Thoracic aorta (tissue), 2 donors: ENCODE measurements at places on chromosomes 12 and 14.

- no peaks in the 10 kb centered on the region for H3K36me3 ChIP-seq
- H3K27ac ChIP-seq = no peak overlapping the region
- H3K4me3 ChIP-seq = no peak overlapping the region
- H3K27me3 ChIP-seq = no peaks in the 10 kb centered on the region
- no peak for DNase-seq
- H3K4me1 ChIP-seq = no peaks in the 10 kb centered on the region
These were observed 70.3 kb downstream of the COX16 start for GRCh38 chr14:70289138-70289537.

DNA sequence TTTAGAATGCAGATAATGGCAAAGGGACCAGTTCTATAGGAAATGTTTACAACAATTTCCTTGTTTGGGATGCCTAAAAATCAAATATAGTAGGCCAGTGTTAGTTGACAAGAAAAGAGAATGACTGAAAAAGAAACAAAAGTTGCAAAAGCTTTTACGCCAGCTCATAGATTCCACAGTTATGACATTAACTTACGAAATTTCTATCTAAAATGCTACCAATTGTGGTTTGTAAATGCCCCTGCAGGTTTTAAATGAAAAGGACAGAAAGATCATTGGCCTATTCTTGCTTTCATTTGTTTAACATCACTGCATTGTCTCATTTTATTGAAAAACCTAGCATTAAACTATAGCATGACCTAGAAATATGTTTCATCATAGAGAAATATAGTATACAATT lies 345.8 kb downstream of the CCDC91 start:
- H3K27ac ChIP-seq = no peak overlapping the region
- no peak for DNase-seq
- H3K27me3 ChIP-seq = no peaks in the 10 kb centered on the region
- no peak overlapping the region for H3K4me3 ChIP-seq
- peaks cover 10% of the 10 kb centered on the region for H3K4me1 ChIP-seq

DNA sequence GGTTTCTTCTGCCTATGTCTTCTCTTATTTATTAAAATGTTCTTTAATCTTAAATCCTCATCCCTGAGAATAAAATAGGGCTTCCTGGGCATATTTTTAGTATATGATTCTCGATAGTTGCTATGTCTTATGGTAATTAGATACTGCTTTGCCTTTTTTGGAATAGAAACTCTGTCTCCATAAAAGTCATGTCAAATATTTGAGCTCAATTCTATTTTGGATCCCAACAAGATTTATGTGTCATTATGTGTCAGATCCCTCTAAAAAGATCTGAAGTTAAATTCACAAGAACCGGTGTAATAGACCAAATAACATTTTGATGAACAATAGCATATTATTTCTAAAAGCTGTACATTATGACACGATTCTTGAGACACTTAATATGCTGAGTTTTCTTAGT lies 312.5 kb upstream of the PDE3A start:
- no peaks in the 10 kb centered on the region for H3K36me3 ChIP-seq
- peaks cover 33% of the 10 kb centered on the region for H3K4me1 ChIP-seq
- H3K27ac ChIP-seq = no peak overlapping the region

- no peak overlapping the region for H3K27ac ChIP-seq
- H3K4me3 ChIP-seq = no peak overlapping the region
- no peaks in the 10 kb centered on the region for H3K27me3 ChIP-seq
These were observed 9.8 kb upstream of the ABHD12B start for GRCh38 chr14:50862036-50862570.

- H3K4me3 ChIP-seq = no peak overlapping the region
- no peak for DNase-seq
- H3K36me3 ChIP-seq = no peaks in the 10 kb centered on the region
These were observed 252.5 kb downstream of the SLC6A15 start for GRCh38 chr12:84660139-84660538.

GRCh38 chr12:93790472-93791152 lies 113.4 kb downstream of the CRADD start:
- H3K27me3 ChIP-seq = no peaks in the 10 kb centered on the region
- no peak overlapping the region for H3K27ac ChIP-seq
- H3K4me3 ChIP-seq = no peak overlapping the region

- no peaks in the 10 kb centered on the region for H3K4me1 ChIP-seq
- H3K27ac ChIP-seq = no peak overlapping the region
- no peaks in the 10 kb centered on the region for H3K36me3 ChIP-seq
- no peaks in the 10 kb centered on the region for H3K27me3 ChIP-seq
- no peak for DNase-seq
- no peak overlapping the region for H3K4me3 ChIP-seq
These were observed 12.2 kb upstream of the PPP1R13B start for GRCh38 chr14:103859416-103860202.

GRCh38 chr14:73142216-73142615 lies 5.9 kb downstream of the PSEN1 start:
- H3K4me3 ChIP-seq = no peak overlapping the region
- DNase-seq = no peak
- H3K36me3 ChIP-seq = no peaks in the 10 kb centered on the region
- H3K4me1 ChIP-seq = peaks cover 8% of the 10 kb centered on the region
- no peaks in the 10 kb centered on the region for H3K27me3 ChIP-seq
- no peak overlapping the region for H3K27ac ChIP-seq

DNA sequence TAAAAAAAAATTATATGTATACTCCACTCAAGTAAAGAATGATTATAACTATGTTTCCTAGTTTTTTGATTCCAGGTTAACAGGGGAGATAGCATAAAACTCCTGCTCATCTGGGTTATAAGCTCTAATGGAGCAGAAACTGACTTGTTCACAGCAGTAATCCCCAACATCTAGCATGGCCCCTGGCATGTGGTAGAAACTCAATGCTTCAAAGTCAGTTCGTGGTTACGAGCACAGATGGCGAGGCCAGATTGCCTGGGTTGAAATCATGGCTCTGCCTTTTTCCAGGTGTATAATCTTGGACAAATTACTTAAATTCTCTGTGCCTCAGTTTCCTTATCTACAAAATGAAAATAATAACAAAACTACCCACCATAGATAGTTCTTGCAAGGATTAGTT lies 183.8 kb downstream of the TTC7B start:
- DNase-seq = no peak
- no peaks in the 10 kb centered on the region for H3K36me3 ChIP-seq
- no peak overlapping the region for H3K27ac ChIP-seq

- H3K4me3 ChIP-seq = no peak overlapping the region
- no peaks in the 10 kb centered on the region for H3K4me1 ChIP-seq
- no peaks in the 10 kb centered on the region for H3K27me3 ChIP-seq
- H3K27ac ChIP-seq = no peak overlapping the region
- no peak for DNase-seq
- no peaks in the 10 kb centered on the region for H3K36me3 ChIP-seq
These were observed 12.9 kb upstream of the CORO1C start for GRCh38 chr12:108744021-108744897.

- no peak for DNase-seq
- H3K4me1 ChIP-seq = no peaks in the 10 kb centered on the region
- H3K27ac ChIP-seq = peak overlapping the region; percentile 62
- H3K4me3 ChIP-seq = no peak overlapping the region
- no peaks in the 10 kb centered on the region for H3K36me3 ChIP-seq
- H3K27me3 ChIP-seq = no peaks in the 10 kb centered on the region
These were observed 443.2 kb upstream of the TMEM132C start for GRCh38 chr12:127823801-127824200.

- no peak overlapping the region for H3K27ac ChIP-seq
- no peaks in the 10 kb centered on the region for H3K27me3 ChIP-seq
- H3K4me3 ChIP-seq = no peak overlapping the region
- no peak for DNase-seq
- peaks cover 2% of the 10 kb centered on the region for H3K4me1 ChIP-seq
These were observed 217.8 kb upstream of the NPAS3 start for GRCh38 chr14:32720927-32721326.

GRCh38 chr12:49557917-49558215 lies 10.1 kb downstream of the MCRS1 start:
- no peaks in the 10 kb centered on the region for H3K27me3 ChIP-seq
- no peaks in the 10 kb centered on the region for H3K4me1 ChIP-seq
- H3K36me3 ChIP-seq = peaks cover 58% of the 10 kb centered on the region
- no peak overlapping the region for H3K27ac ChIP-seq
- DNase-seq = no peak

- H3K4me3 ChIP-seq = no peak overlapping the region
- H3K27me3 ChIP-seq = no peaks in the 10 kb centered on the region
- DNase-seq = no peak
- no peaks in the 10 kb centered on the region for H3K4me1 ChIP-seq
These were observed 3.0 kb upstream of the MYBPC1 start for GRCh38 chr12:101591781-101592180.

- H3K27ac ChIP-seq = peak overlapping the region; percentile 92
- no peak for DNase-seq
- H3K4me1 ChIP-seq = peaks cover 32% of the 10 kb centered on the region
- peaks cover 33% of the 10 kb centered on the region for H3K36me3 ChIP-seq
These were observed 600 bp downstream of the PNN start for GRCh38 chr14:39175445-39176262.

DNA sequence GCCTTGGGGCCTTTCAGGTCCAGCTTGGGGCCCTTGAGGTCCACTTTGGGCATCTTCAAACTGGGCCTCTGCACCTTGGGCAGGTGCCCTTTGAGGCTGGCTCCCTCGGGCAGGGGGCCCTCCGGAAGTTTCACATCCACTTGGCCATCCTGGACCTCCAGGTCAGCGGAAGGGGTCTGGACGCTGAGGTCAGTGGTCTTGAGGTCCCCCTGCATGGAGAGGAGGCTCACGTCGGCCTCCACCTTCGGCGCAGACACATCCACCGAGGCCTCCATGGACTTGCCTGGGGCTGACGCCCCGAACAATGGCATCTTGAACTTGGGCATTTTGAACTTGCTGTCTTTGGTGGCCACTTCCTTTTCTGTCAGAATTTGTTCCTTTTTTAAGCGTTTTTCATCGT lies 25.1 kb downstream of the AHNAK2 start:
- no peak overlapping the region for H3K27ac ChIP-seq
- DNase-seq = no peak
- H3K36me3 ChIP-seq = peaks cover 12% of the 10 kb centered on the region
- H3K27me3 ChIP-seq = no peaks in the 10 kb centered on the region
- H3K4me3 ChIP-seq = no peak overlapping the region

DNA sequence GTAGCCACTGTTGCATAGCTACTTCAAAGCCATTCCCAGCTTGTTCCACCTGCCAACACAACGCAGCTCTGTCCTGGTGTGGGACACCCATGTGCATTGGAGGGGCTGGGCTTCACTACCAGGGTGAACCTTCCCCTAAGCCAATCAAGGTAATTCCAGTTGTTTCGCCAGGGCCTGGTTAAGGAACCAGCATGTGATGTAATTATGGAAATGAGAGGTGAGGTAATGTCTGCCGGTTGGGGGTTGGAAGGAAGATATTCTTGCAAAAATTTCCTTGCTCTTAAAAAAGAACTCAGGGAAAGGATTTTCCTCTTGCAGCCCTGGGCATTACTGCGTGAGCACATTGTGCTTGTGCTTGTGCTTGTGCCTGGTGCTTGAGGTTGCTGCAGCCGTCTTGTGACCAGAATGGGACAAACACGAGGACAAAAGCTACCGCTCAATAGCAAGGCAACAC lies 14.9 kb downstream of the TUBA1C start:
- H3K36me3 ChIP-seq = no peaks in the 10 kb centered on the region
- H3K4me3 ChIP-seq = no peak overlapping the region
- H3K27ac ChIP-seq = no peak overlapping the region
- H3K27me3 ChIP-seq = no peaks in the 10 kb centered on the region
- no peak for DNase-seq
- H3K4me1 ChIP-seq = no peaks in the 10 kb centered on the region

GRCh38 chr12:104858611-104859543 lies 99.2 kb downstream of the SLC41A2 start:
- H3K27ac ChIP-seq = peak overlapping the region; percentile 61
- H3K27me3 ChIP-seq = no peaks in the 10 kb centered on the region
- DNase-seq = no peak
- H3K4me3 ChIP-seq = no peak overlapping the region
- peaks cover 37% of the 10 kb centered on the region for H3K4me1 ChIP-seq

- no peak overlapping the region for H3K27ac ChIP-seq
- H3K36me3 ChIP-seq = no peaks in the 10 kb centered on the region
- no peak overlapping the region for H3K4me3 ChIP-seq
- no peak for DNase-seq
- H3K4me1 ChIP-seq = no peaks in the 10 kb centered on the region
- H3K27me3 ChIP-seq = no peaks in the 10 kb centered on the region
These were observed 11.0 kb downstream of the ITPR2 start for GRCh38 chr12:26822026-26822425.
